Bronchus fibroblast of lung (primary cell): ENCODE measurements at places on chromosomes 6 and 20. TPM values are rescaled to one million over a fixed set of nuclear protein-coding genes. Genes with fewer than 3 reads are reported as not detected.

LIN28B gene
- total RNA-seq = not detected in 2 replicates

GMEB2 gene
- 9.2 and 10.9 TPM in 2 replicates for total RNA-seq

TINAG gene
- not detected in 2 replicates for total RNA-seq

OPN5 gene
- not detected in 2 replicates for total RNA-seq

IRF4 gene
- not detected in 2 replicates for total RNA-seq

SNAI1 gene
- total RNA-seq = 1.6 and 2.5 TPM in 2 replicates
